ENCODE measurements at places on chromosomes 6 and 20. TPM values are rescaled to one million over a fixed set of nuclear protein-coding genes. Genes with fewer than 3 reads are reported as not detected.

The RAD21L1 gene
- total RNA-seq = not detected

The AVP gene
- not detected for total RNA-seq

GRCh38 chr6:16770701-16771569 lies 9.7 kb upstream of the ATXN1 start:
- DNase-seq = peak; percentile 48

- DNase-seq = no peak
Measured at GRCh38 chr6:13457577-13457976, 29.8 kb downstream of the GFOD1 start.

DNA sequence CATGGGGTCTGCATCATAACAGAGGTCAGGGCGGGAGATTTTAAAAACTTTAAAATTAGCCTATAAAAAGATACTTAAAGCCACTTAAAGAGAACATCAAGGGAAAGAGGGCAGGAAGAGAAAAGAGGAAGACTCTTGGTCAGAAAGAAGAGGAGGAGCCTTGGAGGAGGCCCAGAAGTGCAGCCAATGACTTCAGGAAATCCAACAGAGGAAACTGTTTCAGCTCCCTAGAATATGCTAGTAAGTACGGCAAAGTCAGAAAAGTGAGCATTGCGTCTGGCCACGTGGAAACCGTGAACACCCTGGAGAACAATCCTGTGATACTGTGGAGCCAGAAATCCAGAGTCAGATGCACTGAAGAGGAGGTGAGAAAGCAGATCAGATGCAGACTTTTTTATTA lies 22.5 kb upstream of the NHSL1 start:
- DNase-seq = no peak

GRCh38 chr6:36739947-36740817 lies 42.6 kb downstream of the RAB44 start:
- DNase-seq = no peak

GRCh38 chr6:147117011-147117410 lies 87.2 kb upstream of the STXBP5 start:
- no peak for DNase-seq

GRCh38 chr6:63805808-63806572 lies 170.4 kb downstream of the PHF3 start:
- no peak for DNase-seq

- no peak for DNase-seq
Measured at GRCh38 chr6:15499591-15499990, 163.2 kb downstream of the DTNBP1 start.

DNA sequence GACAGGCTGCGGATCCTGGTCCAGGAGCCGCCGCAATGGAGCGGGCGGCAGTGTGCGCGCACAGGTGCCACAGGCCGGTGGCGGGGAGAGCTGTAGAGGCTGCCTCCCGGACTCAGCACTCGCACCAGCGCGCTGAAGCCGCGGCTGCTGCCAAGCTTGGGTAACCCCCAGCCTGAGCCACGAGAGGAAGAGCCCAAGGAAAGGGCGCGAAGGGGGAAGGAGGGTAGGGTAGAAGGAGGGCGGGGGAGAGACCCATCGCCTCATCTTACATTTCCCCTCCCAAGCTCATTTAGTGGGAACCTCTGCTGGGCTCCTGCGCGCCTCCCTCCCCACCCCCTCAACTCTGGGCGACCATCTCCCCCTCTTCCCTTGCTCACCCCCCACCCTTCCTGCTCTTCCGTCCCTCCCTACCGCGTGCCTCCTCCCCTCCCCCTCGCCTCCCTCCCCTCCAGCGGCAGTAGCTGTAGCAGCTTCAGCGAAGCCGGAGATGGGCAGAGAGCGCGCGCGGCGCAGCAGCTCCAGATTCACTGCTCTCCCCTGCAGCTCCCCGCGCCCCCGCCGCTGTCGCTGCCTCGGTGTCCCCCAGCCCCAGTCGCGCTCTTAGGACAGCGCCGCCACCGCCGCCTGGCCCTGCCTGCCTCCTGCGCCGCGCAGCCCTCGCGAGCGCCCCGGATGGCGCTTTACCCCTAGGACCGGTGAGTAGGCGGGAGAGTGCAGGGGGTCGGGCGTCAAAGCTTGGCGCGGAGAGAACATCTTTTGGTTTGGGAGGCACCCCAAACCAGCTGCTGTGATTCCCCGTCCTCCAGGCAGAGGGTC lies at the start of gene FUT9:
Gene FUT9 (plus strand): TSS at position 457 of the 816 bp plus-strand sequence. CDS start 187,182 bp downstream, outside the sequence.
- DNase-seq = no peak

DNA sequence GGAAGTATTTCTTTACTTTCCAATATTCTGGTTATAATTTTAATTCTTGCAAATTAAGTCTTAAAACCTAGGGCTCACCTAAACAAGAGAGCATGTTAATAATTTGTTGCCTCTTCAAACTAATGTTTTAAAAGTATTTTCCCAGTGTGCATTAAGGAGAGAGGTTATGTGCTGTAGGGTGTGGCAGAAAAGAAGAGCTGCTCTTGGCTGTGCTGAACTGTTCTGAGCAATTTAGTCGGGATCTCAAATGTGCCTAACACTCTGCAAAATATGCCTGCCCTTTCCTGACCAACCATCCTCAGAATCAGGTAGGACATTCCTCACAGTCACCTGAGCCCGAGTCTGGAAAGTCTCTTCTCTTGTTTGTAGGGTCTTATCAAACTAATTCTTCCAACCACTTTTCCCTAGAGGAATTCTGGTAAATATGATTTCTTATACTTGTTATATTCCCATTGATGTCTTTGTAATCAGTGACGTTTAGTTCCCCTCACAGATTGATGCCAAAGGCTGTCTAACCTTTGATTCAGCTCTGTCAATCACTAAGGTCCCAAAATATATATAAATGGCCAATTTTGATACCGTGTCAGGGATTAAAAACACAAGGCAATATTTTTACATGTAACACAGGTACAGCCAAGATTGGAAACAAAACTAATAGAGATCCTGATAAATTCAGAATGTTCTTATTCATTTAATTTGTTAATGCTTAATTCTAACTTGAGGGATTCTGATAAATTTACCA lies 298.4 kb downstream of the ADGB start:
- DNase-seq = no peak
